ENCODE measurements at places on chromosomes 3 and 15.

GRCh38 chr3:124620600-124621063, 109.6 kb upstream of the UMPS start:
- DNase-seq, result peak; percentile 30

DNA sequence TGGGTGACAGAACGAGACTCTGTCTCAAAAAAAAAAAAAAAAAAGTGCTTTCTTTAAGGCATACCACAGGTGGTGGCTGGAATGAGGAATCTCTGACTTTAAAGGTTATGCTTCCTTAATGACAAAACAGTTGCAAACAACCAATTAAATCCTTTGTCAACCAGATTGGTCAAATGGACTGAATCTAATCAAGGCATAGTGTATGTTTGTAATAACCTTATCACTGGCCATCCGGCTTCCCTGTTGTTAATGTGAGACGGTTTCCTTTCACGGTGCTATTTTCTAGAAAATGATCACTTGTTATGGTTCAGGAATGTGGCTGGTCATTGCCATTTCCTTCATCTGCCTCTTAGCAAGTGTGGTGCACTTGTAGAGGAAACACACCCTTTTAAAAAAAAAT, 75.9 kb downstream of the FLNB start:
- no peak for DNase-seq

DNA sequence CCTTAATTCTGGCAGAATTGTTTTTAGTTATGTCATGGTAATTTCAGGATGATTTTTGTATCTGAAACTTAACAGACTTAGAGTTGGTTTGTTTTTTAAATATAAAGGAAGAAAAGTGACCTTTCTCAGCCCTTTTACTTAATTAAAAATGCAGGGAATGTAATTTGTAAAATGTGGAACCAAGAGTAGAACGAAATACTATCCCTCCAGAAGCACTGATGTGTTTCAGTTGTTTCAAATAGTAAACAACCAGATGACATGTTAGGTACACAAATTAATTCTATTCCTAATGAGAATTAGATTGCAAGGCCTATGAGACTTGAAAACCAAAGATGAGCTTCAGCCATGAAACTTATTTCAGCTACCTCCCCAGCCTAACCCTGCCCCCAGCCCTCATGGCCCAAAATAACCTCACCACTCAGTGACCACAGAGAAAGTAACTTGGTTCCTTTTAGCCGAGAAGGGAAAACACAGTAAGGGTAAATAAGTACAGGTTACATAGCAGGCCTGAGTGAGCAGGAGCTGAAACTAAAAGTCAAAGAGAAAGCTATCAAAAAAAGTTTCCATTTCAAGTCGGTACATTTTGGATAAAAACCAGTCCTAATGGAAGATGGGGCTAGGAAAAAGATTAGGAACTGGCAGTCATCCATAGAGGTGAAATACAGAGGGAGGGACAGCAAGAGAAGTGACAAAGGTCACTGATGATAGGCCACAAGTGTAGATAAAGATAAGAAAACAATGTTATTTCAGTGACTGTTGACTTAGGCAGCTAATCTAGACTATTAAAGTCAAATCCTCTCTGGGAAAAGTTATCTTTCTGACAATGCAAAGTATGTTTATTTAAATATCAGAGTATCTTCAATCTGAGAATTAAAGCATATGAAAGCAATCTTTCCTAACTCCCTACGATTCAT, 23.2 kb downstream of the SENP8 start:
- no peak for DNase-seq

DNA sequence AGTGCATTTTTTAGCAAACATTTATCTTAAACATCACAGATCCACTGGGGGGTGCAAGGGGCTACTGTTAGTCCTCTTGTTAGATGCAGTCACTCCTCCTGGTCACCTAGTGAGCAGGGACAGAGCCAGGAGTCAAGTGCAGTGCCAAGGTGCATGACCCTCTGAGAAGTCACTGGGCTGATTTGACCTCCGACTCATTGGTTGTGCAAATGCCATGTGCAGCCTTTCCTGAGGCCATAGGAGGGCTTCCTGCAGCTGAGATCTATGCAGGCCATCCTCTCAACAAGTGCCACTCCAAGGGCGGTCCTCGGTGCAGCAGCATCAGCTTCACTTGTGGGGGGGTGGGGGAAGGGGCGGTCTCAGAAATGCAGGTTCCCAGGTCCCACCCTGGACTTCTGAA, 60.2 kb downstream of the GPD1L start:
- no peak for DNase-seq

DNA sequence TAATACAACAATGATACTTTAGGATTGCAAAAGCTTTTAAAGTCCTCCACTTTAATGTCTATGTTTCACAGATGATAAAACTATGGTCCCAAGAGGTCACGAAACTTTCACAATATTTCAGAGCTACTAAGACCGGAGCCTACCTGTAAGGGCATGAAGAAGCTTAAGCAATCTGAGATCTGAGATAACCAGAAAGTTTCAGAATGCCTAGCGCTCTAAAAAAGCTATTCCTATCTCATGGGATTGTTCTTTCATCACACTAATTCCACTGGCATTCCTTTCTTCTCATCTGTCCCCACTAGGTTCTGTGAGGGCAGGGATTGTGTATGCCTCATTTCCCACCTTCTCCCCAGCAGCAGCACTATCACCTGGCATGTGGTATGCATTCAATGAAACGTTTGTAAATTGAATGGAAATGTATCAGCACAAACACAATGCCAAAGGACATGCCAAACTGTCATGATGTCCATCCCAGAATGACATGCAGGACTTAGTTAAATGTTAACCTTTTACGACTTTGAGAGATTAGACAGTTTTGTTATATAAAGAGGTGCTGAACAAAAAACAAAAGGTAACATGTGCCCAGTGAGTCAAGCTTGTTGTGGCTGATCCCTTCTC, 104.7 kb upstream of the NR2F2 start:
- DNase-seq, result no peak

GRCh38 chr15:88031461-88031860, 225.1 kb downstream of the NTRK3 start:
- DNase-seq, result no peak

DNA sequence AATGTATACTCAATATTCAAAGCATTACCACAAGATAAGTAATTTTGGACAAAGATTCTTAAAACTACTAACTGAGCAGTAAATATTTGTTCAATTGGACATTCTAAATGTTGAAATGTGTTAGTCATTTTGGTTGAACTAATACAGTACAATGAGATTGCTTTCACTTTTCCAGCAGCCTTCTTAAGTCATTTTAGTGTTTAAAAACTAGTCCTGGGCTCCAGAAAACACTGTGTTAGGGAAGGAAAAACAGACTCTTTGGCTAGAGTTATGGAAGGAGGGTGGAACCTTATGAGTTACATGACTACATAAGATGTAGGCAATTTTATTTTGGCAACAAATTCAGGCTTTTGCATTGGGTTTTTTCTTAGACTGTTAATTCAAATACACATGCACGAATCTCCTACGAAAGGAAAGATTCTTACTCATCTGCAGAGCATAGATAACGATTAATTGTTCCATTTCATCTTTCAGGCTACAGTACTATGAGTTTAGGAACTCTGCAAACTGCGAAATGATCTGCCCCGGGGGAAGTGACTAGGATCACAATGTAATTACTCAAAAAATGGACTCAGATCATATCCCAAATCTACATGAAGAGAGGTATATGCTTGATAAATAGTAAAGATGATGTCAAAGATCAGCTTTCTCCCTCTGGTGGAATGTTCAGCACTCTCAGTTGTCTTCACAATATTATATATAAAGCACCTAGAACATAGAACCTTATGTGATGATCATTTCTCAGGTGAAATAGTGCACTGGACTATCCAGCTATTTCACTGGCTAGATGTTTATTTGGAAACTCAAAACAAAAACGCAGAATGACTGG, 492.8 kb upstream of the MDFIC2 start:
- no peak for DNase-seq

DNA sequence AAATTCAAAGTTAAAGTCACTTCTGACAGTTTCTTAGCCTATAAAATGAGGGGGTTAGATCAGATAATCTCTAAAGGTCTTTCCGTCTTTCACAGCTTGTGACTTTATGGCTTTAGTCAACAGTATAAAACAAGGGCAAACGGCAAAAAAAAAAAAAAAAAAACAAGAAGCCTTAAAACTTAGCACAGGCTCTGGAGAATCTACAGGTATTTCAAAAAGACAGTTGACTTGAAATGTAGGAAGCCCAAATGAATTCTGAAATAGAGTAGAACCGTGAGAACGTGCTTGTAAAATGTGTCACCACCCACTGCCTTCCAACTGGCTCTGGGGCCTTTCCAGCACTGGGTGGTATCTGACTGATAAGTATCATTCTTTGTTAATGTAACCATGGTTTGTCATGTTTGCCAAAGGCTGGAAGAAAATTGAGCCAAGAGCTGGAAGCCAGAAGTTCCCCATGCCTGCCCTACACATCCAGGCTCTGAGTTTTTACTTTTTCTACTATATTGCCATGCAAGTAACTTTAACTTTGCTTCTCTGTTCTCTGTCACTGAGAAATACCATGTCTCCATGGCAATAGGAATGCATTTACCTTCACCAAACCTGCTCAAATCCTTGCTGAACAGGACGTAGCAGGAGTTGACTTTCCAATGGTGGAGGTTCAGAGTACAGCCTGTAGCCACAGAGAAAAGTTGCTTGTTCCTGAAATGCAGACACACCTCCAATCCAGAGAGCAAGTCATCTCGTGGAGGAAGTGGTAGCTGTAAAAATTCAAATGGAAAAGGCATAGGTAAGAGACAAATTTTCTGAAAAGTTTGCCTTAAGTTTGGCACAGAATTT, 35.8 kb upstream of the THSD4 start:
- DNase-seq, result no peak

GRCh38 chr15:94580211-94580885, 349.0 kb downstream of the MCTP2 start:
- no peak for DNase-seq

DNA sequence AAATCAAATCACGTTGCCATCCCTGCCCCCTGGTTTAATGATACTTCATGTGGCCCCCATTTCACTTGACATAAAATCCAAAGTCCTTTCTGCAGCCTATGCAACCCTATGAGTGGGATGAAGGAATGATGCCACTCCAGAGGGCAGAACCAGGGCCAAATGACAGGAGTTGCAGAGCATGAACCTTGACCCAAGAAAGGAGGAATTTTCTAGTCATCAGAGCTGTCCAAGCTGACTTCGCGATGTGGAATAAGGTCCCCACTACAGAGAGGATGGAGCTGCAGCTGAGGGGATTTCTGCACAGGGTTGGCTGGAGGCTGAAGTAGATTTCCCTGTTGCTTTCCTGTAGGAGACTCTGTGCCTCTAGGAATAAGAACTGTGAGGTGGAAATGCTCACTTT, 15.8 kb upstream of the EPHB3 start:
- DNase-seq, result no peak
